GM23338 (cell line): ENCODE measurements at places on chromosomes 2 and 18. TPM values are rescaled to one million over a fixed set of nuclear protein-coding genes. Genes with fewer than 3 reads are reported as not detected.

DNA sequence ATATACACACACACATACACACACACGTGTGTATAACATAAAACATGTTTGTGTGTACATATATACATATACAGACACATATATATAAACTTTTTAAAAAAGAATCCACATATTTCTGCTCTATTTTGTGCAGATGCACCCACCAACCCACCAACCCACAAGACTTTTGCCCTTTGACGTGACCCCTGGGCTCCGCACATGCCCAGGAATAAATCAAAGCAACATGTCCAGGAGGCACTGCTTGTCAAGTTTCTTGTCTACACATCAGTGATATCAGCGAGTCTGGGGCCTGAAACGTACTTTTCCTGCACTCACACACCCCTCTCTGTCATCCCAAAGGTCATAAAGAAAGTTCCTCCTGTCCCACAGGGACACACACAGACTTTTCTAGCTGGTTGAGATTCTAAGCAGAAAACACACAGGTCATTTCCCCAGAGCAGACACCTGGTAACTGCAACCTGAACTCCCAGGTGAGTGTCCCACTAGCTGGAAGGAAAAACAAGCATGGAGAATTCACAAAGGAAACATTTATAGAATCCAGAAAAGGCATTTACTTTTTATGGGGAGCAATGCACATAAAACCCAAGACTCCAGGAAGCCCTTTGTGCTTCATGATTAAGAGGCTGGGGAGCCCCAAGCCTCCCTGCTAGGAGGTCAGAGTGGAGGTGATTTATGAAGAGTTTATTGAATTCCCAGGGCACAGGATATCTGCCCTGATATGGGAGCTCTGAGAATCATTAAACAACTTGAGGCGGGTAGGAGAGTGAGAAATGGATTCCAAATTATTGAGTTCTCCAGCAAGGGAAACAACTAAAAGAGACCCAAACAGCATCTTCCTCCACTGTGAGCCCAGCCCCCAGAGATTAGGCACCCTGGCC lies 211.6 kb downstream of the MGAT5 start:
- H3K27ac ChIP-seq = no peak overlapping the region
- DNase-seq = no peak
- no peaks in the 10 kb centered on the region for H3K27me3 ChIP-seq
- no peaks in the 10 kb centered on the region for H3K36me3 ChIP-seq

GRCh38 chr2:171407030-171407675 lies 26.6 kb downstream of the METTL8 start:
- no peak for DNase-seq
- peaks cover 42% of the 10 kb centered on the region for H3K4me1 ChIP-seq
- H3K36me3 ChIP-seq = peaks cover 8% of the 10 kb centered on the region; the same call in 1 of the 2 replicates
- no peak overlapping the region for H3K4me3 ChIP-seq

GRCh38 chr2:23692851-23693605 lies 233.9 kb downstream of the ATAD2B start:
- H3K4me3 ChIP-seq = no peak overlapping the region
- no peak overlapping the region for H3K27ac ChIP-seq
- no peaks in the 10 kb centered on the region for H3K4me1 ChIP-seq
- no peak for DNase-seq
- no peaks in the 10 kb centered on the region for H3K27me3 ChIP-seq

DNA sequence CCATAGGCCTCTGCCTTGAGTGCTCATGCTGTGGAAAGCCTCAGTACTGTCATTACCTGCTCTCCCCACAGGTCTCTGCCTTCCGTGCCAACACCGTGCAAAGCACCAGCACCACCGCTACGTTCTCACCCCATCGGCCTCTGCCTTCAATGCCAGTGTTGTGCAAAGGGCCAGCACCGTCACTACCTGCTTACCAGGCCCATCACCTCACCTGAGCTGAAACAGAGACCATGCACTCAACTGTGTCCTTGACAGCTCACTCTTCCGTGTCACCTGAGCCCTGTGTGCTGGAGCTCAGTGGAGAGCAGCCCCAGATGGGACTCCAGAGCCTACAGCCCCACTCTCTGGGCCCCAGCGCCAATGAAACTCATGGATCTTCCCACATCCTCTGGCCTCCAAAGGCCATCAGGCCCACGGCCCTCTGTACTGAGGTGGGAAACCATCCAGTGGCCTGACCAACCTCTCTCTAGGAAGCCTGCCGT lies 62.7 kb downstream of the ZNF516 start:
- no peaks in the 10 kb centered on the region for H3K27me3 ChIP-seq
- H3K4me1 ChIP-seq = no peaks in the 10 kb centered on the region
- H3K27ac ChIP-seq = no peak overlapping the region
- no peak for DNase-seq
- H3K36me3 ChIP-seq = no peaks in the 10 kb centered on the region
- no peak overlapping the region for H3K4me3 ChIP-seq

- DNase-seq = no peak
- H3K4me3 ChIP-seq = no peak overlapping the region
- no peaks in the 10 kb centered on the region; the same call in 1 of the 2 replicates for H3K36me3 ChIP-seq
- no peak overlapping the region for H3K27ac ChIP-seq
- no peaks in the 10 kb centered on the region for H3K4me1 ChIP-seq
These were observed 88.0 kb downstream of the C1D start for GRCh38 chr2:67974559-67975430.

The STARD6 gene
- total RNA-seq = not detected in 2 replicates

GRCh38 chr2:136858656-136859055 lies 93.3 kb downstream of the THSD7B start:
- no peaks in the 10 kb centered on the region for H3K36me3 ChIP-seq
- no peak overlapping the region for H3K4me3 ChIP-seq
- no peak for DNase-seq
- H3K4me1 ChIP-seq = no peaks in the 10 kb centered on the region

DNA sequence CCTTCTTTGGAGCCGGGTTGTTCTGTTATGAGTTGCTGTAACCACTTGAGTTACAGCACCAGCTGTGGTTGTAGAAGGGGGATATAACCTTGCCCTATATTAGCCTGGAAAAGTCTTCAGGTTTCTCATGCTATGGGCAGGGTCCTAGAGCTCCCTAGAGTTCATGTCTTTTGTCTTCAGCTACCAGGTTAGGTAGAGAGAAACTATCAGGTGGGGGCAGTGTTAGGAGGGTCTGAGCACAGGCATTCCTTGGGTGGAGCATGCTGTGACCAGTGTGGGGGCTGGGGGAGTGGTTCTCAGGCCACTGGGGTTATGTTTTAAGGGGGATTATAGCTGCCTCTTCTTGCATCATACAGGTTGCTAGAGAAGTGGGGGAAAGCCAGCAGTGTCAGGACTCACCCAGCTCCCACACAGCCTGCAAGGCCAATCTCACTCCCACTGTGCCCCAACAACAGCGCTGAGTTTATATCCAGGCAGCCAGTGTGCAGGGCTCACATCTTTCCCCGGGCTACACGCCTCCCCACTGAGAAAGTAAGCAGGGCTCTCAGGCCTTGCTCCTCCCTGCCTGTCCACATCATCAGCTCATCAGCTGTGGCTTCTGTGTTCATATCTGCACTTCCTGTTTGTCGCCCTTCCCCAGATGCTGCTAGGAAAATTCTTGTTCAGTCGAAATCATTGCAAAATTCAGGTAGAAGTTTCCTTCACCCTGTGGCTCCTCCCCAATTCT lies 133.8 kb upstream of the NRXN1 start:
- no peak for DNase-seq
- H3K27ac ChIP-seq = no peak overlapping the region
- no peaks in the 10 kb centered on the region for H3K36me3 ChIP-seq
- peaks cover 9% of the 10 kb centered on the region; the same call in 1 of the 2 replicates for H3K4me1 ChIP-seq
- no peak overlapping the region for H3K4me3 ChIP-seq

GRCh38 chr2:119149611-119150010 lies 8.9 kb downstream of the C1QL2 start:
- no peak for DNase-seq
- H3K4me3 ChIP-seq = no peak overlapping the region
- H3K4me1 ChIP-seq = peaks cover 7% of the 10 kb centered on the region
- H3K27me3 ChIP-seq = peaks cover 7% of the 10 kb centered on the region; the same call in 1 of the 2 replicates
- no peak overlapping the region for H3K27ac ChIP-seq
- no peaks in the 10 kb centered on the region for H3K36me3 ChIP-seq

DNA sequence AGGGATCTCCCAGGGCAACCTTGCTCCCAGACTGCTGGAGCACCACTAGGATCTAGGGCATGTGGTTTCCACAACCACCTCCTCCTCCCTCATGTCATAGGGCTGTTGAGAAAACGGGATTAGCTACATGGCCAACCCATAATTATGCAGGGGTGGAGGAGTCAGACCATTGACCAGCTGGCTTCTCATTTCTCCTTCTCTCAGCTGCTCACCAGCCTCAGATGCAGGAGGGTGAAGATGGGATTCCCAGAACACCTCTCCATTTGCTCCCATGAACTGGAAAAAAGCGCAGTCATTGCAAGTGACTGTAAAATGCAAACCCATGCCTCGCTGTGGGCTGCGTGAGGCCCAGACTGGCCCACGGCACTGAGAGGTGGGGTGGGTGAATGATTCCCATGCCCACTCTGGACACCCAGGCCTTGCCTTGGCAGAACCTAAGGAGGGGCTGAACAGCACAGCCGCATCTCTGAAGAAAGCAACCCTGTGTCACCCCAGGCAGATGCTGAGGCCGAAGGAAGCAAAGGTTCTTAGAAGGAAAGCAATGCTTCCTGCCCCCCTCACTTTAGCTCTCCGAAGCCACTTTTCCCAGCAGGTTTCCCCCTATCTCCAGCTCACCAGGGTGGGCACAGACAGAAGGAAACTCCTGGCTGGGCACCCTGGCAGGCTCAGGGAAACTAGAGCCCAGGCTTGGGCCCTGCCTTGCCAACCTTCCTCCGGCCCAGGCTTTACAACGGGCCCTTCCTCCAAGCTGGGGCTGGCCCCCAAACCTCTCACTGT lies 69.6 kb upstream of the RTN4 start:
- H3K4me1 ChIP-seq = peaks cover 12% of the 10 kb centered on the region
- no peaks in the 10 kb centered on the region for H3K36me3 ChIP-seq

The ABHD1 gene
- 0.19 and 0.38 TPM in 2 replicates for total RNA-seq

DNA sequence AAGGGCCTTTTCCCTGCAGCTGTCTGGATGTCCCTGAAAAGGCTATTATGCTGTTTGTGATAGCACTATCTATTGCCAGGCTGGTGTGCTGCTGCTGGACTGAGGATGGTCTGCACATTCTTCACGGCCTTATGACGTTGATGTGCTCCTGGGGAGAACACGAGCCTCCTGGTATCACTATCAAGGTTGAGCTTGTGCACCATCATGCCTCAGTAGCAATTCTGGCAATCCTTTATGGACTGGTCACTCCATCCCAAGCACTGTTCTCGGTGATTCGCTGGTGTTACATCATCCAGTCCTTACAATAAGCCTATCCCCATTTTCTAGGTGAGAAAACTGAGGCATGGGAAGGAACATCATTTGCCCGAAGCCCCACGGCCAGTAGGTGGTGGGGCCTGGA lies 18.2 kb upstream of the CCBE1 start:
- no peaks in the 10 kb centered on the region for H3K36me3 ChIP-seq
- H3K27ac ChIP-seq = no peak overlapping the region
- no peak overlapping the region for H3K4me3 ChIP-seq

DNA sequence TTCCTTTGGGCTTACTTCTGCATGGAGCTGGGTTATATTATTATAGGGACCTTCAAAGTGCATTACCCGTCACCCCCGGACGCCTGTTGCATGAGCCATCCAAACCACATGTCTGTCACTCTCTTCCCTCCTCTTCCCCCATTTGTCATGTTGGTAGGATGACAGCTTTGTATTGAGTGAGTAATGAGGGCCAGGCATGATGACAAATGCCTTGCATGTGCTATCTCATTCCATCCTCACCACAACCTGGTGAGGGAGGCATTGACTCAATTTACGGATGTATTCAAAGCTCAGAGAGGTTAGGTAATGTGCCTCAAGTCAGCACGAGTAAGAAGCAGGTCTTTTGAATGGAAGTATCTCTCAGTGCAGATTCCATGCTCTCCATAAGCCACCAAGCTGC lies 510.5 kb upstream of the TNP1 start:
- no peaks in the 10 kb centered on the region for H3K36me3 ChIP-seq
- DNase-seq = no peak
- no peak overlapping the region for H3K4me3 ChIP-seq
- H3K27me3 ChIP-seq = no peaks in the 10 kb centered on the region
- no peak overlapping the region for H3K27ac ChIP-seq

The CXCR1 gene
- total RNA-seq = not detected in 2 replicates

DNA sequence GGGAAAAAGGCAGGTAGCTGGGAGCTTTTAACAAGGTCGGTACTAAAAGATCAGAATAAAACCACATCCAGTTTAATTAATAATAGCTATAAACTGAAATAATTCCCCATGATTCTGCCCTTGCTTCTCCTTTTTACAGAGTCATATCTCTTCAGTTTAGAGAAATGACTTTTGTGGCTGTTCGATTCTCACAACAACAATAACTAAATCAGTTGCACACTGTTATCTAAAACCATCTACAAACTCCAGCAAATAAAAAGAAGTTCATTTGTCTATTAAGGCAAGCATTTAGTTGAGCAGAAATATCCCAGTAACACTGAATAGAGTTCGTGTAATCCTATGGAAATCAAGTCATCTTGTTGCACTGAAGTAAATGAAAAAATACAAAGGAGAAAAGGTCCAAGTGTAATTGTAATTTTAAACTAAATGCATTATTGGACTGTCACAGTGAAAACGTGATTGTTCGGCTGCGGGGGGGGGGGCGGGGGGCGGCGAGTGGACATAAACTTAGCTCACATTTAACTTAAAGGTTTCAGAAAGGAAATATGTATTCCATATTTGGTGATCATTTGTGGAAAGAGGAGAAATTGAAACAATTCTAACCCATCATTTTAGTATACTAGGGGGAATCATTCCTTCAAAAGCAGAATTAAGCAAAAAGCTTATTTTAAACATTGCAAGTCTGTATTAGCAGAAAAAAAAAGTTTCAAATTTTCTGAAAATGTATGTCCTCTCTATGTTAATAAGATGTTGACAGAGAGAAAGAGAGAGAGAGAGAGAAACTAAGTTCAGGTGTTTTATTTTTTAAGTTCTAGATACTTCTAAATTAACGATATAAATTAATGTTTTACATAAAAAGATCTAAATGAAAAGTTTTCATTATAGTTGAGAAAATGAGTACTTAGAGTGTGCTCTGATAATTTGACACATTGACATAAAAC lies 144.5 kb downstream of the MEIS1 start:
- H3K36me3 ChIP-seq = no peaks in the 10 kb centered on the region
- H3K4me1 ChIP-seq = peaks cover 50% of the 10 kb centered on the region
- H3K27me3 ChIP-seq = peaks cover 93% of the 10 kb centered on the region
- 0 out of 2 replicates have a peak overlapping the region, but pooled peaks have one; percentile 61 for H3K4me3 ChIP-seq
- DNase-seq = no peak

DNA sequence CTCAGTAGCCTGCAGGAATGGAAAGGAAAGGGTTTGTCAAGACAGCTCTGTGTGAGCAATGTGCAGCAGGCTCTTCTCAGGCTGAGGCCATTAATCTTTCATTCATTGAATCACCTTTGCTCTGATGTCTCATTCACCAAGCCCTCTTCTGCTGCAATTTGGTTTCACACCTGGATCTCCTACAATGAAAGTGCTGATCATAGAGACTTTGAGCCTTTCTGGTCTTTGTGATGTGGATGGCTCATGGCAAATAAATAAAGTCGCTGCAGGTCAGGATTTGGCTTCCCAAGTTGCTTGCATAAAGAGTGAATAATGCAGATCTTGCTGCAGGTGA lies 95.8 kb upstream of the SPRED2 start:
- no peaks in the 10 kb centered on the region for H3K4me1 ChIP-seq
- no peaks in the 10 kb centered on the region for H3K36me3 ChIP-seq
- no peak for DNase-seq

The REEP1 gene
- 1.6 and 4.5 TPM in 2 replicates for total RNA-seq

The LHCGR gene
- 0.12 and 0.45 TPM in 2 replicates for total RNA-seq

- no peaks in the 10 kb centered on the region for H3K27me3 ChIP-seq
- H3K27ac ChIP-seq = no peak overlapping the region
- H3K4me1 ChIP-seq = no peaks in the 10 kb centered on the region
- no peaks in the 10 kb centered on the region for H3K36me3 ChIP-seq
- H3K4me3 ChIP-seq = no peak overlapping the region
- peak; percentile 11 for DNase-seq
These were observed 102.6 kb upstream of the RBBP8 start for GRCh38 chr18:22830511-22830910.

GRCh38 chr2:174327841-174328113 lies 7.0 kb upstream of the SP9 start:
- DNase-seq = no peak
- H3K27me3 ChIP-seq = peaks cover 87% of the 10 kb centered on the region
- peaks cover 58% of the 10 kb centered on the region for H3K4me1 ChIP-seq
- no peaks in the 10 kb centered on the region for H3K36me3 ChIP-seq
